RCC 7860 (cell line): ENCODE measurements at places on chromosomes 6 and 20.
A peak's percentile ranks its signal among the peaks of the same experiment; 100 is the strongest.

- DNase-seq = peak; percentile 26
Observed at GRCh38 chr6:155186052-155186658, 77.7 kb upstream of the CLDN20 start.

DNA sequence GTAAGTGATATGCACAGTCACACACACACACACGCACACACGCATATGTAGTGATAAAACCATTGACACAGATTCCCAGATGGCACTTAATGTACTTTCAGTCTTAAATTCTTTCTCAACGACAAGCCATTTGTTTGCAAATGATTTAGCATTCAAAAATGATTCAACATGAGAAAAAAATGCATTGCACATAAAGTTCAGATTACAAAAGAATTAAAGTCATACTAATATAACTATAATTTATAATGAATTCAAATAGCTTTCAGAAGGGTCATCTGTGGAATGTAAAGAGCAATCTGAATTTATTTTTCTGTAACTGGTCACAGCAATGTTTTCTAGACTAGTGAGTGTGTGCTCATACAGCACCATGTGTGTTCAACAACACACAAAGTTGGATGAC is 521.6 kb upstream of the ZNF337 start:
- no peak for DNase-seq

DNA sequence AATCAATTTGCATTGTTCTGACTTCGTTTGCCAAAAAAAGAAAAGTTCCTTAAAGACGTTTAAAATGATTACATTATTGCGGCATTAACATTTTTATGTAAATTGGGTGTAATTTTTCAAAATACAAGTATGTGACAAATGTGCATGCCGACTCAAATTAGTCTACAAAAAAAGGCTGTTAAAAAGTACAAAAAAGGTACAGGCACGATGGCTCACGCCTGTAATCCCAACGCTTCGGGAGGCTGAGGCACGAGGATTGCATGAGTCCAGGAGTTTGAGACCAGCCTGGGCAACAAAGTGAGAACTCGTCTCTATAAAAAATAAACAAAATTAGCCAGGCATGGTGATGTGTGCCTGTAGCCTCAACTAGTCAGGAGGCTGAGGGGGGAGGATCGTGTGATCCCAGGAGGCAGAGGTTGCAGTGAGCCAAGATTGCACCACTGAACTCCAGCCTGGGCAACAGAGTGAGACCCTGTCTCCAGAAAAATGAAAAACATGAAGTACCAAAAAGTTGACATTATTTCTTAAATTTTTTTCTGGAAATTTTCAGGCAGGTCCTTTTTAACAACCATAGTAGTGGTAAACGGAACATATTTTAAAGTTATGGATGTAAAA is 90.2 kb downstream of the PTPN1 start:
- DNase-seq = no peak

GRCh38 chr6:15063253-15063853 is 182.5 kb upstream of the JARID2 start:
- no peak for DNase-seq

- DNase-seq = no peak
Observed at GRCh38 chr6:10961837-10962236, 75.0 kb downstream of the SYCP2L start.

GRCh38 chr6:161463071-161463470 is 189.2 kb upstream of the AGPAT4 start:
- DNase-seq = peak; percentile 79

DNA sequence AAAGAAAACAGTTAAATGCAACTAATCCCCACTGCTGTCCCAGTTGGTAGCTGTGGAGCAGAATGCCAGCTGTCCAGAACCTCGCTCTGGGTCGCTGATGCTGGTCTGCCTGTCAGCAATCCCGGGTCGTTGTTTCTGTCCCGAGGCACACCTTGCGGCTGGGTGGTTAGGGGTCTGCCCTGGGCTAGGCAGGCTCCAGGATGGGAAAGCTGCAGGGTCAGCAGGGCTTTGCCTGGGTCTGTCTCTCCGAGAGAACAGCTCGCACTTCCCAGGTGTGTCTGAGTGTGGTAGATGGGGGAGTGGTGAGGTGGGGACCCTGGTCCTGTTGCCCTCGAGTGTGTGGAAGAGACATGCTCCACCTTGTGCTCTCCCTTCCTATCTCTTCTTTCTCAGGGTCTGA is 261.2 kb downstream of the CLIC5 start:
- DNase-seq = no peak

DNA sequence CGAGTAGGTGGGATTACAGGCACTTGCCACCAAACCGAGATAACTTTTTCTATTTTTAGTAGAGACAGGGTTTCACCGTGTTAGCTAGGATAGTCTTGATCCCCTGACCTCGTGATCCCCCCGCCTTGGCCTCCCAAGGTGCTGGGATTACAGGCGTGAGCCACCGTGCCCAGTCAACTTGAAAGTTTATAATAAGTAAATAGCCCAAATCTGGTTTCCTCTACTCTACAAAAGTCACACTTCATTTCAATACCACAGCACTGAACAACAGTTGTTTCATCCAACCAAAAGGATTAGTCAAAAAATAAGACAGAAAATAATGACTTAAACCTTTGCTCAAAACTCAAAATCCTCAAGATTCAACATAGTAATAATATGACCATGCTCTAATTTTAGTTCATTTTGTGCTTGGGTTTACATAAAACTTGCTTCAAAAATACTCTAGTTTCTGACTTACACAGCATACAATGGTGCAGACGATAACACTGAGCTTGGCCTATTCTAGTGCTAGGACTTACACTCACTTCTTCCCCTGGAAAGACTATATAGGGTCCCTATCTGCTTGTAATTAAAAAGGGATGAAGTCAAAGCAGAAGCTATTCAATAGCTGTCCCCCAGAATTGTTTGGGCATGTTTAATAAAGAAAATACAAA is 56.7 kb downstream of the NT5E start:
- no peak for DNase-seq

GRCh38 chr20:35560105-35560511 is 18.2 kb downstream of the ERGIC3 start:
- DNase-seq = no peak

GRCh38 chr6:29236060-29236459 is 65.4 kb downstream of the OR2J2 start:
- DNase-seq = no peak

DNA sequence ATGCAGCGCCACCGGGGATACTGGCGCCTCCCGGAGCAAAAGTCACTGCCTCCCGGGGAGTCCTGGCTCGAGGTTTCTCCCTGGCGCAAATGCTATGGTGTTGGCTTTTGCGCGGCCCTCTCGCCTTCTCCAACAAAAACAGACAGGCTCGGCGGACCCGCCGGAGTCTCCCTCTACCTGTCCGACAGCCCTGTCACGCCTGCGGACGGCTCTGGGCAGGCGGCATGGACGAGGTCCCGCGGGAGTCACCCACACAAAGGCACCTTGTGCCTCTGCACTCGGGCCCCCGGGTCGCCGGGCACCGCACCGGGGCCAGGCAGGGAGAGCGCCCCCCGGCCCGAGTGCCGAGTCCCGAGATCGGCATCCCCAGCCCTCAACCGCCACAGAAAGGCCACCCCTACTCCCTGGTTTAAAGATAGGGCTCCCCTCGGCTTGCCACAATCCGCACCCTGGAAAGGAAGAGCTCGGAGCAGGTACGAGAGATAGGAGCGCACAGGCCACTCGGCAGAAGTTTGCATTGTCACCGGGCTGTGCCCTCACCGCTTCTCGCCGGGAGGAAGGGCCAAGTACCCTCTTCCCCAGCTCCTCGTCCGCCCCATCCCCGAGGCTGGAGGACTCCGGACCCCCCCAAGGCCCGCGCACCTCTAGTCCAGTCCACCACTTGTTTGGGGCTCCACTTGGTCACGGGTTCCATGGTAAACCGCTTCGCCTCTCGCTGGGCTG is 903 bp downstream of the CNKSR3 start:
- no peak for DNase-seq

- peak; percentile 62 for DNase-seq
Observed at GRCh38 chr6:136792410-136793262, at the start of gene MAP3K5. TSS of gene MAP3K5 (minus strand) at chr6:136792477. CDS start at chr6:136792157, 320 bp downstream.

DNA sequence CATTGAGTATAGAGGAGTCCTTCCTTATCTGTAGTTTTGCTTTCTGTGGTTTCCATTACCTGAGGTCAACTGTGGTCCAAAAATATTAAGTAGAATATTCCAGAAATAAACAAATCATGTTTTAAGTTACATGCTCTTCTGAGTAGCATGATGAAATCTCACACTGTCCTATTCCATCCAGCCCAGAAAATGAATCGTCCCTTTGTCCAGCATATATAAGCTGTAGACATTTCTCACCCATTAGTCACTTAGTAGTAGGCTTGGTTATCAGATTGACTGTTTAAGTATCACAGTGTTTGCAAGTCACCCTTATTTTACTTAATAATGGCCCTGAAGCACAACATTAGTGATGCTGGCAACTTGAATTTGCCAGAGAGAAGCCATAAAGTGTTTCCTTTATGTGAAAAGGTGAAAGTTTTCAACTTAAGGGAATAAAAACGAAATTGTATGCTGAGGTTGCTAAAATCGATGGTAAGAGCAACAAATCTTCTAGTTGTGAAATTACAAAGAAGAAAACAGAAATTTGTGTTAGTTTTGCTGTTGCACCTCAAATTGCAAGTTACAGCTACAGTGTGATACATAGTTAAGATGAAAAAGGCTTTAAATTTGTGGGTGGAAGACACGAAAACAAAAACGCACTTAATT is 198.6 kb upstream of the SIM1 start:
- DNase-seq = peak; percentile 52

DNA sequence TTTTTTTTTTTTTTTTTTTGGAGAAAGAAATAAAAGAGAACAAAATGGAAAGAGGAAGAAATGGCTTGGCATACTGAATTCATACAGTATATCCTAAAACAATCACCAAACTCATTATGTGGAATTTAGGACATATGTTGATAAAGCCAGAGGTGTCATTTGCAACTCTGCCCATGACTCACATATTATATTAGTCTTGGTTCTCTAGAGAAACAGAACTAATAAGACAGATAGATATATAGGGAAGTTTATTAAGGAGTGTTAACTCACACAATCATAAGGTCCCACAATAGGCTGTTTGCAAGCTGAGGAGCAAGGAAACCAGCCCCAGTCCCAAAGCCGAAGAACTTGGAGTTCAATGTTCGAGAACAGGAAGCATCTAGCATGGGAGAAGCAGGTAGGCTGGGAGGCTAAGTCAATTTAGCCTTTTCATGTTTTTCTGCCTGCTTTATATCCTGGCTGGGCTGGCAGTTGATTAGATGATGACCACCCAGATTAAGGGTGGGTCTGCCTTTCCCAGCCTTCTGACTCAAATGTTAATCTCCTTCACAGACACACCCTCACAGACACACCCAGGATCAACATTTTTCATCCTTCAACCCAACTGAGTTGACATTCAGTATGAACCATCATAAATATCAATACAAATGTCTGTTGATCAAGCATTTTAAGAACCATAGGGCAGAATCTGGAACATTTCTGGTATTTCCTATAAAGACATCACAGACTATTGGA is 102.3 kb downstream of the UBE3D start:
- DNase-seq = no peak

DNA sequence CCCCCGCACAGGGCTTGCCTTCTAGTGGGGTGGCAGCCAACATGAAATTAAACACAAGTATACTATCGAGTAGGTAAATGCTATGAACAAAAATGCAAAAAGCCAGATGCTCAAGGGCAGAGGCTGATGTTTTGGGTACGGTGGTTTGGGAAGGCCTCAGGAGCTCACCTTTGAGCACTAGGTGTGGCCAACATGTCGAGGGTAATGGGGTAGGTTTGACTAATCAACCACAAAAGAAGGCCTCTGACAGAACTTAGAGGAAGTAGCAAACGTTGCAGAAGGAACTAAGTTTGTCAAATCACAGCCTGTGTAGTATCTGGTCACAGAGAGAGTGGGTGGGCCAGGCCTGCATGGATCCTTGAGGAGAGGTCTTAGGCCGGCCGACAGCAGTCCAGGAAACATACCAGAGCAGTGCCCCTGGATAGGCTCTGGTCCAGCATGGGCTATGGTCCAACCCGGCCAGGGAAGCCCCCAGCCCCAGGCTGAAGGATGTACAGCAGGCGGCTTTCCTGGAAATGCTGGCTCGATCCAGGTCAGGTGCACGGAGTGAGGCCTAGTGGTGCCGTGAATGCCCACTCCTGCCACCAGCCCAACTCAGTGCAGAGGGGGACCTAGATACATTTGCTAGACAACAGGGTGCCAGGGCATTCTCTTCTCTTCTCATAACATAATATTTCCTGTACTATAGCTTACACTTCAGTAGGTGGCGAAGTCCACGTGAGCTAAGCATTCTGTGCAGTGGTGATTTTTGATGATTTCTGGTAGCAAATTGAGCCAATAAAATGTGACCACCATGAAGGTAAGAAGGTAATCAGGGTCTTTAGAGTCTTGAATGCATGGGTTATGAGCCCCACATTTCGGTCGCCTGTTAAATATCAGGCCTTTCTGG is 56.3 kb upstream of the CD93 start:
- no peak for DNase-seq

GRCh38 chr6:105900125-105900937 is 185.8 kb upstream of the PRDM1 start:
- no peak for DNase-seq

DNA sequence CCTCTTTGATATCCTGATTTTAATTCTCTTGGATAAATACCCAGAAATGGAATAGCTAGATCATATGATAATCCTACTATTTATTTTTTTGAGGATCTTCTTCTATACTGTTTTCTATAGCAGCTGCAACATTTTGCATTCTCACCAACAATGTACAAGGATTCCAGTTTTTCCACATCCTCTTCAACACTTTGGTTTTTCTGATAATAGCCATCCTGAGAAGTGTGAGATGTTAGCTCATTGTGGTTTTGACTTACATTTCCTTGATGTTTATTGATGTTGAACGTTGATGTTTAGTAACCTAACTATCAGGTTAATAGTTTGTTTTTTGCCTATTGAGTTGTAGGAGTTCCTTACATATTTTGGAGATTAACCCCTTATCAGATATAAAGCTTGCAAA is 217.3 kb downstream of the LRFN2 start:
- DNase-seq = no peak
